Stimulated activated CD8-positive, alpha-beta memory T cell treated with anti-CD3 and anti-CD28 coated beads, Interleukin-2, amount 100 ng/mL, for 1 hour (primary cell): ENCODE measurements at places on chromosomes 5 and 9.

DNA sequence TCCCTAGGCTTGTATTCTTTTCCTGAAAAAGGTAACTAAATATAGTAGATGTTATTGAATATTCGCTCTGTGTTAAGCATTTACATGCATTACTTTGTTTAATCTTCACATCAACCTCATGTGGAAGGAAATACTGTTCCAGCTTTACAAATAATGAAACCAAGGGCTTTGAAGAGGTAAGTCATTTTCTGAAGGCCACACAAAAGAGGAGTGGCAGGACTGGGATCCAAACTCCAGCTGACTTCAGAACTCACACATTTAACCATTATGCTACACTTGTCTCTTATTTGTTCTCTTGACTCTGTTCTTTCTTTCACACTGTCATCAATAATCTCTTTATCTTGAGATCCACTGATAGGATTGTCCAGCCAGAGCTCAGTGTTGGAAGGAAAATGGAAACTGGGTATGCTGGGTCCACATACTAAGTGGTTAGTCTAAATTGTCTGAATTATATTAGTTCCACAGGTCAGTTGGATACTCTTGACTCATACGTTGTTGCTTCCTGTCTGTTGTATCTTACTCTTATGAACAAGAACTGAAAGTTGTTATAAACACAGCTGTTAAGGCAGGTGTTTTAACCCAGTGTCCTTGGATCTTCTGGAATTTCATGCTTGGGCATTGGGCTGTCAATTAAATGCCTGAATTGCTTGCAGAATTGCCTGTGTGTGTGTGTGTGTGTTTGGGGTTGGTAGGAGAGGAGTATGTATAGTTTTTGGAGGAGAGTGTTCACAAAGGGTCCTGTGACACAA, 65.6 kb downstream of the TLE4 start:
- DNase-seq: no peak

DNA sequence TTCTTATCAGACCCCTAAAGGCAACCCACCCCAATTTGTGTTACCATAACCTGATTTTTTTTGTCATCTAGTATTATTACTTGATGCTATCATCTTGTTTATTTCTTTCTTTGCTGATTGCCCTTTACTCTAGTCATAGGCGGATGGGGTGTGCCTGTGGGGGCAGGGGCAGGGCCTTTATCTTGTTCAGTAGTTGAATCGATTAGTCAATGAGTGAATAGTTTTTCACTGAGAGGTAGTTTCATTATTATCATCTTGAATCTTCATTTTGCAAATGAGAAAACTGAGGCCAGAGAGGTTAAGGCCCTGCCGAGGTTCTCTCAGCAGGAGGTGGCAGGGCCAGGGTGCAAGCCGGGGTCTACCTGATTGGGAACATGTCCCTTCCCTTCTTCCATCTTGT, 9.4 kb upstream of the GM2A start:
- DNase-seq: no peak

- peak; percentile 66 for DNase-seq
Observed at GRCh38 chr9:136978073-136978864, 965 bp downstream of the PTGDS start.

DNA sequence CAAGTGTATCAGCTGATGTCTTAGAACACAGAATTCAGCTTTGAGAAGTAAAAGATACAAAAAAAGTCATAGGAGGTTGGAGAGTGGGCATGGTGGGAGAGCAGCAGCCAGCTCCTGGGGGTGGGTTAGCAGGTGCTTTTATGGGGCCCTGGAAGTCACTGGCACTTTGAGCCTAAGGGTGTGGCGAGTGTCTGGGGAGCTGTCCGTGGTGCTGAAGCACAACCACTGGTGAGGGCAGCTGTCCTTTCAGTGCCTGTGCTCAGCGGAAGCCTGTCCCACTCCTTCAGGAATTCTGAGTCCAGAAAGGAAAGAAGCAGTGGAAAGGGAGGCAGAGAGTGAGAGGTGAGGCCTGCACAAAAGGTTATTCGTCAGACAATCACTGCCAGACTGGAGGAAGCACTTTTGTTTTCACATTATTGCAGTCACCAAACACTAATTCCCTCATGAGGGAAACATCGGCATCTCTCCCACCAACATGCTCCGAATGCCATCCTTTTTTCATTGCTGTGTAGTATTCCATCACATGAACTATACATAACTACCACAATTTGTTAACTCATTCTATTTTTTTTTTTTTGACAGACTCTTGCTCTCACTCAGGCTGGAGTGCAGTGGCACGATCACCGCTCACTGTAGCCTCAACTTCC, 59.4 kb upstream of the RAPGEF1 start:
- peak; percentile 21 for DNase-seq

DNA sequence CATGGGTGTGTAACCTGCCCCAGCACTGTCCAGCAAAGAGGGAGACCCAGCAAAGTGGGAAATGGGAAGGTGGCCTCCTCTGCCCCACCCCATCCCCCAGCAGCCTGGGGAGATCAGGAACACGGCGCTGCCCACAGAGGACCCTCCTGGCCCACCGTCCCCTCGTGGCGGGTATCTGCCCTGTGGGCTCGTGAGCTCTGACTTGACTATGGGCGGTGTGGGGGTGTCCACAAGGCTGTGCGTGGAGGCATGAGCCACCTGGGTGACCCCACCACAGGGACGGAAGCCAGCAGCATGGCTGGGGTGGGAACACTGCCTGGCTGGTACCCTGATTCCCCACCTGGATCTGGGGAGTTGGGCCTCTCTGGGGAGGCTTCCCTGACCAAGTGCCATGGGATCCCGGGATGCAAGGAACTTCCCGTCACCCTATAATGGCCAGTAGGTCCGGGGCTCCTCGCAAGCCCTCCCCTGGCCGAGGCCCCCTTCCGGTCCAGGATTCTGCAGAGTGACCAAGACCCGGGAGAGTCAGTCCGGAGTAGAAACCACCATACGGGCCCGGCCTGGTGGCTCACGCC, 29.3 kb upstream of the SLC6A19 start:
- DNase-seq: no peak

DNA sequence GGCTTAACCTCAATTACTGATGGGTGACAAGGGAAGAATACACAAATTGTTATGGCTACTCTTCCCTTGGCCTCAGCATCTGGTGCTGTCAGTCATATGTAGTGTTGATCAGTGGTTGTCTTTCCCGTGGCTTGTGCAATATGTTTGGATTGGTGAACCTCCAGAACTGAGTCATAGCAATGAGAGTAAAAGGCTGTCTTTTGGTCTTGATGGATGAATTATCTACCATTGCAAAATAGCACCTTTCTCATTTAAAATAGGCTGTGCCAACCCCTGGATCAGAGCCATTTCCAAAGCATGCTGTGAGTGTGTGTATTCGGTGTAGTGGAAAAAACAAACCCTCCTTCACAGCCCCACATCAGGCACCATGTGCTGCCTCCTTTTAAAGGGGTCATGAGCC, 14.6 kb upstream of the F2R start:
- no peak for DNase-seq

DNA sequence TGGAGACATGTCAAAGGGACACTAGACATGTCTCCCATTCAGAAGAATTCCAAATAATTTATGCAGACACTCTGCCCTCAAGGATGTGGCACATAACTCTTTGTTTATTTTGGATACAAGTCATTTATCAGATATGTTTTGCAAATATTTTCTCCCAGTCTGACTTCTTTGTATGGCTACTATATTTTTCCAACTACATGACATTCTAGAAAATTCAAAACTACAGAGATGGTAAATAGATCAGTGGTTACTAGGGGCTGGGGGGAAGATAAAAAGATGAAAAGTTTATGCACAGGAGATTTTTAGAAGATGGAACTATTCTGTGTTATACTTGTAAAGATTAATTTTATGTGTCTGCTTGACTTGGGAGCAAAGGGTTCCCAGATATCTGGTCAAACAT, 347.3 kb upstream of the TRPC7 start:
- no peak for DNase-seq

DNA sequence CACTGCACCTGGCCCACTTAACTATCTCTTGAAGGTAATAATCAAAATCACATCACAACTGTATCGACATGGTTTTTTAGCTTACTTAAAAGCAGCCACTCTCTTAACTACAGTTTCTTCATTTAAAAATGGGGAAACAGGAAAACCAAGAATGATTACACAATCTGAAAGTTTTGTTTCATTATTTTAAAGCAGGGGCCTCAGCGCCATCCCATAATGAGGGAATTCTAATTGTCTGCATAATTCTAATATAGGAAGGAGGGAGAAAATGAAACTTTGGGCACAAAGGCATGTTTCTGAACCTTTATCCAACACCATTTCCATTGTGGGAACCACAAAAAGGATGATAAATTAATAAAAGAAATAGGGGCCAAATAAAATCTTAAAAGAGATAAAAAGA, 7.6 kb downstream of the HACD4 start:
- DNase-seq: no peak

- no peak for DNase-seq
Observed at GRCh38 chr5:84816746-84817547, 432.3 kb upstream of the EDIL3 start.

DNA sequence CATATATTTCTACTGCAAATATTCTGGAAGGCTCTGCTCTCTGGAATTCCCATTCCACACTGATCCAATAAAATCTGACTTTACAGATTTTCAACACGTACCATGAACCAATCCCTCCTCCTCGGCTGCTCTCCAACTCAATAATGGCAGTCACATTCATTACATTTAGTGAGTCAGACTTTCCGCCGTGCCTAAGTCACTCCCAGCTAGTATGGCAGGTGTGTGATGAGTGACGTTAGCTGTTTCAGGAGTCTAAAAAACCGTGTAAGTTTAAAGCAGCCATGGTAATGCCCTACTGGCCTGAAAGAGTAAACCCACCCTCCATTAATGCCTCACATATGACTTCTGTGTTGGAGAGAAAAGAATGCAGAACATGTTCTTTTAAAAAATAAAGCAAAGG, 3.3 kb downstream of the FBN2 start:
- DNase-seq: no peak

DNA sequence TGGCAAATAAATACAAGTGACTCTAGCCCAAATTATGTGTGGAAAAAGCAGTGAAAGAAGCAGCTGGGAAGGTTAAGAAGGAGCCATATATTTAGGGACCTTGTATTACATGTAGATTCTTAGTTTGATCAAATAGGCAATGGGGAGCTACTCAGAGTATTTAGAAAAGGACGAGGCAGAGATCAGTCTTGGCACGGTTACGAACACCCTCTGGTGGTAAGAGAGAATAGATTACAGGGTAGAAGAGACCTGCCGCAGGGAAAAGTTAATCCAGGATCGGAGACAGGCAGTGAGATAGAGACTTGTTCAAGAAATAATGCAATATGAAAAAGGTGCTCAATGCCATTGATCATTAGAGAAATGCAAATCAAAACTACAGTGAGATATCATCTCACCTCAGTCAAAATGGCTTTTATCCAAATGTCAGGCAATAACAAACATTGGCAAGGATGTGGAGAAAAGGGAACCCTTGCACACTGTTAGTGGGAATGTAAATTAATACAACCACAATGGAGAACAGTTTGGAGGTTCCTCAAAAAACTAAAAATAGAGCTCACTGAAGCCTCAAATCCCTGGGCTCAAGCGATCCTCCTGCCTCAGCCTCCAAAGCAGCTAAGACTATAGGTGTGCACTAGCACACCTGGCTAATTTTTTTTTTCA, 12.0 kb downstream of the INIP start:
- DNase-seq: no peak

DNA sequence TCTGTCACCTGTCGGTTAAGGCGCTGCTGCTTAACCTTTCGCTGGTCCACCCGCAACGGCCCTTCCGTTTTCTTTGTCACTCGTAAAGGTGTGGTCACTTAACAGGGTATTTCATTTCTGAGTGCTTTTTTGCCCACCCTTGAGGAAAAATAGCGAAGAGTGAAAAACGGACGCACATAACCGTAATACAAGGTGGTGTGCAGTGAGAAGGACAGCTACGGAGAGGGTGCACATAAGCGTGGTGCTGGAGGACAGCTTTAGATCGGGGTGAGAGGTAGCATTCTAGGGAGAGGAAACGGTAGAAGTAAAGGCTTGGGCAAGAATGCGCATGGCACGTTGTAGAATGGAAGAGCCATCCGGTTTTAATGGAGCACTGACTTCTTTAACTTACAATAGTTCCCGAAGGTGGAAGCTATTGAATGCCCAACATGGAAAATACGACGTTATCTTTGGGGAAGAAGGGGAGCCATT, 761 bp downstream of the CCT5 start:
- no peak for DNase-seq

DNA sequence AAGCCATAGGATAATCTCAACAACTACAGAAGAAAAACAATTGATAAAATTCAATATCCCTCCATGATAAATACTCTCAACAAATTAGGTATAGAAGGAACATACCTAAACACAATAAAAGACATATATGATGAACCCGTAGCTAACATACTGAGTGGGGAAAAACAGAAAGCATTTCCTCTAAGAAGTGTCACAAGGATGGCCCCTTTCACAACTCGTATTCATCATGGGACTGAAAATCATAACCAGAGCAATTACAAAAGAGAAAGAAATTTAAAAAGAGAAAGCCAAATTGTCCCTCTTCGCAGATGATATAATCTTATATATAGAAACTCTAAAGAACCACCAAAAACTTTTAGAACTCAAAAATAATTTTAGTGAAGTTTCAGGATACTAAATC, 146.3 kb upstream of the RGMB start:
- no peak for DNase-seq

- no peak for DNase-seq
Observed at GRCh38 chr9:117734523-117735314, 30.5 kb downstream of the TLR4 start.

DNA sequence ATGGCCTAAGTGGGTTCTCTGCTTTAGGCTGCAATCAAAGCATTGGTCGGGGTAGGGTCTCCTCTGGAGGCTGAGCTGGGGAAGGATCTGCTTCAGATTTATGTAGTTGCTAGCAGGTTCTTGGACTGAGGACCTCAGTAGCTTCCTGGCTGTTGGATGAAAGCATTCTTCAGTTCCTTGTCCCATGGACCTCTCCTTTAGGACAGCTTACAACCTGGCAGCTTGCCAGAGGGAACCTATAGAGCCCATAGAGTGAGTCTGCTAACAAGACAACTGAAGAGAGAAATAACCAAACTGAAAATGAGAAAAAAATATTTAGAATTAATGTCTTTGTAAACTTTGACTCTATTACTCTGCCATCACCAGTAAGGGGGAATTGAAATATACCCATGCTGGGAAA, 12.4 kb downstream of the MRPS30 start:
- DNase-seq: no peak

GRCh38 chr9:83219154-83219923, 156.4 kb upstream of the RASEF start:
- DNase-seq: no peak

GRCh38 chr9:123282362-123283047, 14.1 kb upstream of the STRBP start:
- no peak for DNase-seq

- DNase-seq: no peak
Observed at GRCh38 chr5:150670275-150670947, 9.4 kb downstream of the MYOZ3 start.

- DNase-seq: no peak
Observed at GRCh38 chr5:36874465-36874864, 2.1 kb upstream of the NIPBL start.

GRCh38 chr5:32311404-32312196, 1.1 kb downstream of the MTMR12 start:
- DNase-seq: no peak

DNA sequence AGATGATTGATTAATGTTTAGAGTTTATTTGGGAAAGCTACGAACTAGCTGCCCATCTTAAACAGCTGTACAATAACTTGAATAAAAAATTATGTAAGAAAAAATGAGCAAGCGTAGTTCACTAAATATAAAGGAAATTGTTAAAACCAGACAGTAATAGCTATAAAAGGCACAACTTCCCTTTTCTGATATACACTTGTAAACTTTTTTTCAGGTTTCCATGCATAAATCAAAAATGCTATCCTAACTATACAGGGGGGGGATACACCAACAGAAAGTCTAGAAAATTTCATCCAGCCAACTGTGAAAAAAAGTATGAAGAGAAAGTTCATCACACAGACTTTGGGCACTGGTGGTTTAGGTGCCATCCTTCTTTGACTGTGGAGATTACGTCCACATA, 122.3 kb downstream of the NR3C1 start:
- no peak for DNase-seq
